Activated naive CD4-positive, alpha-beta T cell (primary cell): ENCODE measurements at places on chromosomes 16 and 17.
A peak's percentile ranks its signal among the peaks of the same experiment; 100 is the strongest.

DNA sequence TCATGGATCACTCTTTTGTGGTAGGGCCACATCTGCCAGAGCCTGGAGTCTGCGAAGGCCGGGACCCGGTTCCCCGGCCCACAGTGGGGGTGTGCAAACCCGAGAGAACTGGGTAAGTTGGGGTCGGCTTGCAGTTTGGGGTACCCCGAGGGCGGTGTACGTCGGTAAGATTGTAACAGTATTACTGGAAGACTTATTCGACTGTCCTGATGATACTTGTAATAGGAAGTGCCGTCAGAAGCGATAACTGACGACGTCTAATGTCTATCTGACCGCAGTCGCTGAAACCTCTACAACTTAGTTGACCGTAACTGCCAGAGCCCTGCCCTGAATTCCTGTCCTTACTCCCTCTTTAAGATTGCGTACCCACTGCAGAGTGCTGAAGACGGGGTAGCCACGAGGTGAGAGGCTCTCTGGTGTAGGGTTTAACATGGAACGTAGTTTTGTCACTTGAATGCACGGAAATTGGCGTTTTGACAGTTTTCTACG is 24.0 kb downstream of the TRPV2 start:
- no peak for DNase-seq

DNA sequence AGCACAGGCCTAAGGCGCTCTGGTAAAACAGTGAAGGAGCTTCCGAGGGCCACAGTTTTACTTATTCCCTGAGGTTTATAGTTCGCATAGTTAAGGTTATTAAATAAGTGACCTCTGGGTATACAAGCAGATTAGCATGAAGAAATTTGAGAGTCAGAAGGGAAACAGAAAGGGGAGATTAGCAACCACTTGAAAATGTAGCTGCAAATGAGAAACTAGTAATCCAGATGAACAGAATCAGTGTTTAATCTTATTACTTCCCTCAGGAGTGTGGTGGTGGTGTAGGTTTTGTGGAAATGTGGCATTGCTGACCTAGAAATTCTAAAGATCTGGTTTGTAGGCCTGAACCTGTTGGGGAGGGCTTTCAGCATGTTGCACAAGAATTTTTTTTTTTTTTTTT is 130.4 kb downstream of the CCDC182 start:
- no peak for DNase-seq

GRCh38 chr16:22190081-22190775 is 15.8 kb upstream of the EEF2K start:
- DNase-seq: peak; percentile 98

- DNase-seq: no peak
Measured at GRCh38 chr17:27558842-27559505, 72.0 kb upstream of the LGALS9 start.

GRCh38 chr16:62586128-62586862 is 550.1 kb upstream of the CDH8 start:
- no peak for DNase-seq

- no peak for DNase-seq
Measured at GRCh38 chr17:41705271-41705991, 6.7 kb upstream of the GAST start.

GRCh38 chr17:48011405-48012150 is 26.0 kb downstream of the COPZ2 start:
- DNase-seq: no peak

GRCh38 chr16:9225527-9226316 is 134.3 kb downstream of the HAPSTR1 start:
- DNase-seq: no peak

- DNase-seq: no peak
Measured at GRCh38 chr16:9082422-9082821, 9.0 kb upstream of the HAPSTR1 start.

- DNase-seq: no peak
Measured at GRCh38 chr17:39517224-39517623, 55.9 kb downstream of the CDK12 start.

GRCh38 chr16:47019568-47019967 is 46.1 kb upstream of the DNAJA2 start:
- DNase-seq: no peak

DNA sequence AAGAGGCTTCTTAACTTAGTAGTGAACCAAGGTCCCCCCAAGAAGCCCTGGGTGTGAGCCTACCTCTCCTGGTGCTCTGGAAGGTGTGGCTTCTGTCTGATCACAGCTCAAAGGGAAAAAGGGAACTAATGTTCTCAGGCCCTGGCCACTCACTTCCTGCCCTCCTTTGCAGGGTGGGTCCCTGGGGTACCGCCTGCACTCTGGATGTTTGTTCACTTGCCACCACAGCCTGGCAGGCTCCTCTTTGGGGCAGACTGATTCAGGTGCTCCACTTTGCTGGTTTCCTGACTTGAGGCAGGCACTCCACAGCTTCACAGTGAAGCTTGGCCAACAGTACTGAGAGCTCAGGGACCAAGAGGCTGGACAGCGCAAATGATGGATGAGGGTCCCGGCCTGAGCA is 5.9 kb upstream of the MYO15A start:
- no peak for DNase-seq

GRCh38 chr17:66990047-66990446 is 25.5 kb downstream of the CACNG4 start:
- DNase-seq: no peak

DNA sequence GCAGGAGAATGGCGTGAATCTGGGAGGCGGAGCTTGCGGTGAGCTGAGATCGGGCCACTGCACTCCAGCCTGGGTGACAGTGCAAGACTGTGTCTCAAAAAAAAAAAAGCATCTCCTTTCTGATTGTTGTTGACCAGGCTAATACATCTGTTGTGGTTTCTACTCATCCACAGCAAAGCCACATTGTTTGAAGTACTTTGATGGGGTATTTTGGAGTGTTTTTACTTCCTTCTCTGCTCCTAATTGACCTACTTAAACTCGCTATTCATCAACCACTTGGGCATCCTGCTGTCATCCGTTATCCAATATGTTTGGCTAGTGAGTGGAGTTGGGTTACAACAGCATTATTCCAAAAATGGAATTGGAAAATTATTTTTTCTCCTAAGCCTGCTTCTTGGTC is 3.5 kb upstream of the CDC27 start:
- DNase-seq: no peak

GRCh38 chr16:69116906-69117305 is 11.5 kb downstream of the HAS3 start:
- DNase-seq: no peak

DNA sequence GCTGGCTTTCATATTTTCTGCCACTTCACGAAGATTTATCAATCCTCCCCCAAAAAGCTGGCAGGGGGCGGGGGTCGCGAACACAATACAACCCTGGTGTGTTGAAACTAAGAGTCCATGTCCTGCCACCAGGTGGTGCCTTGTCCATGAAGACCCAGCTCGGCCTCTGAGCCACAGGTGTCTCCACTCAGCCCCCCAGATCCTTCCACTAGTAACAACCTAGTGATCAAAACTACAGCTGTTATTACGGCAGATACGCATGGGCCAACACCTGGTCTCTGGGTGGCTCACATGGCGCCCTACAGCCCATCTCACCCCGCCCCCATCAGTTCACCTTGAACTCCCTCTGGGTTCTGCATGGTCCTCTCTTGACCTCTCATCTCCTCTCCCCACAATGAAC is 27.7 kb downstream of the USP7 start:
- DNase-seq: no peak

DNA sequence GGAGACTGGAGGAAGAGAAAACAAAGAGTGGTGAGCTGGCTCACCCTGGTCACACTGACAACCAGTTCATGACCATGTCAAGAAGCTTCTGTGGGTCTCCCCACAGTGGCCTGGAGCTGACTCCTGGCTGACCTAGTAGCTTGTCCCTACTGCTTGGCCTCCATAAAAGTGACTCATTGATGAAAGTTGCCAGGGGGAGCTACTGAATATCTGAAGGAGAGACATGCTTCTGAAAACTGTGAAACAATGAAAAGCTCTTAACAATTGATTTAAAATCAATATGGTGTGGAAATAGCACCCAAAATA is 22.0 kb downstream of the SMPD3 start:
- no peak for DNase-seq

- no peak for DNase-seq
Measured at GRCh38 chr17:46851029-46851741, at the start of gene WNT9B. Gene WNT9B (plus strand): TSS chr17:46851583. CDS start chr17:46851639, 56 bp downstream.

- DNase-seq: no peak
Measured at GRCh38 chr17:17147821-17148220, 58.3 kb downstream of the PLD6 start.

DNA sequence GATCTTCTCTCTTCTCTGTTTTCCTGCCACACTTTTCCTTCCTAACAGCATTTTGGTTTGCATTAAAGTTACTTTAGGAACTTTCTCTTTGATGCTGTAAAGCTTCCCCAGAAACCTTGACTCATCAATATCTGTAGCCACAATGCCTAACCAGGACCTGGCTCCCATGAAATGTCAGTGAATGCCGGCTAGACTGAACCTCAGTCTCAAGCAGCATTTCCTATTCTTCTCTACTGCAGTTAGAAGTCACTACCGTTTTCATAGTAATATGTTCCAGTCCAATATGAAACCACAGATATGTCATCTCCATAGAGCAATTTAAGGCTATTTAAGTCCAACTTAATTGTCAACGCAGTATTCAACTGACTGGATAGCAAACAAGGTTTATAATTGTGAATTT is 28.9 kb downstream of the ITFG1 start:
- DNase-seq: no peak

DNA sequence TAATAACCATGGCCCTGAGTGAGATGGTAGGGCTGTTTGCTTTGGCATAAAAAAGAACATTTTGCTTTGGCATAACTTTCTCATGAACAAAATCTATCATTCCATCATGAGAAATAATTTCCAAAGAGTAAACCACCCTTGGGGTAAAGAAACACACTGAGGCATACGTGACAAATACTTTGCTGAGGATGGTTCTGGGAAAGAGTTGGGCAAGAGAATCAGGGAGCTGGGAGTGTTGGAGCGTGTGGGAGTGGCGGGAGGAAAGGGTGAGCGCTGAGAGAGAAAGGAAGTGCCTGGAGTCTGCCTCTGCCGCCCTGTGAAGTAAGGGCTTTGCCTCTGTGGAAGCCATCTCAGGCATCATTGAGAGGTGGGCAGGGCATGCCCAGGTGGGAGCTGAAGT is 60.2 kb upstream of the ARHGAP44 start:
- no peak for DNase-seq

DNA sequence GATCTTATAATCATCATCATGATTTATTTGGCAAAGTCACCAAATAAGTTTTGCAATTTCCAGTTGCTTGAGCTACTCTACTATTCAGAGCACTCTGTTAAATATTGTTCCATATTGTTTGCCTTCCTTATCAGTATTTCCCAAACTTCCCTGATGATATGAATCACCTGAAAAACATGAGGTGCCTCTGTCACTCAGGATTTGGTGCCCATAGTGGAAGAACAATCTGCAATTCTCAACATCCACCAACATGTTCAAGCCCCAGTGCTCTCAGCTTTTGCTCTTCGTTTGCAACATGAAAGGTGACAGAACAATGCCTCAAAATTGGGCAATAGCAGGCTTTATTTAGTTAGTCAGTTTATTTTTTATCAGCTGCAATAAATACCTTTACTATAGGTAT is 28.6 kb upstream of the WSB1 start:
- DNase-seq: no peak

- no peak for DNase-seq
Measured at GRCh38 chr17:57515662-57516211, 229.4 kb downstream of the CCDC182 start.

DNA sequence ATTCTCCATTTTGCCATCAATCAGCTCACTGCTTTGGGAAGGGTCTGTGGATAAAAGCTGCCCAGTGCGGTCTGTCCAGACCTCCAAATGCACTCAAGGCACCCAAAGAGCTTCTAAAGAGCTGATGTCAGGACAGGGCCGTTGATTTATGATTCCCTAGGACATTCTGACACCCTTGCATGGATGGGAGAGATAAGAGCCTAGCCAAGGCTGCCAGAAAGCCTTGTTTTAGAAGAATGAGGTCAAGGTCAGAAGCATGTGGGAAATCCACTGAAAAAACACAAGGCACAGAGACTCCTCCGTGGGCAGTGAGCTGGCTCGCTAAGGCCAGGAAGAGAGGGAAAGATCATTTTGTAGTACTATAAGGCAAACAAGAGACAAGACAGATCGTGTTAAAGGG is 214.0 kb downstream of the CDH11 start:
- DNase-seq: no peak

- no peak for DNase-seq
Measured at GRCh38 chr17:8360751-8361150, 15.8 kb downstream of the KRABD2 start.

DNA sequence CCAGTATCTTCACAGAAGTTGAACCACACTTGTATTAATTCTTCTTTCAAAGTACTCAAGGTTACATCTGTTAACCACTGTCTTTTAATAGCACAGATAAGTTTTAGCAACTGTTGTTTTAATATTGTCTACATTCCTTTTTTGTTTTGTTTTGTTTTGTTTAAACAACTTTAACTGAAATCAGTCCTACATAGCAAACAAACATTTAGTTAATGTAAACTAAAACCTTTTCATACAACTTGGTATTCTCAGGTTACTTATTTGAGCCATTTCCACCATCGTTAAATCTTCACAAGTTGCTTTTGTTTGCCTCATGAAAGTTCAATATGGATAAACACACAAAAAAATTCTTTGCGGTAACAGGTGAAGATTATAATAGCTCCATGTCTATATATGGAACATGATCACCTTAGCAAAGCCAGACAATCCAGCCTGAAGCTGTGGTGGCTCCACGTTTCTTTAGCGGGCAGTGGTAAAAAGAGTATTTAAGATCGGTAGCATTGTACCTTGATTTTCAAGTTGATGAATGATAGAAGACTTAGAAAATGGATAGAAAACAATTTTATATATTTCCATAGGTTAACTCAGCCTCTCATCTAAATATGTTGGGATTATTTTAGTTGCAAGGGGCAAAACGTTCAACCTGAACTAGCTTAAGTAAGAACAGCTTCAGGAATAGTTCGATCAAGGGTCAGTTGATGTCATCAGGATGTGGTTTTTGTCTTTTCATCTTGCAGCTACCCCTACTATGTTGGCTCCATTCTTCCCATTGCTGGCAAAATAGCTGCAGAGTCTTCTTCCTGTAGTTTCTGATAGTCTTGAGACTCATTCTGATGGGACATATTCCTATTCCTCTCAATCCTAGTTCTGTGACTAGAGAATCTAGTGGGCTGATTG is 182.8 kb downstream of the FTO start:
- no peak for DNase-seq

DNA sequence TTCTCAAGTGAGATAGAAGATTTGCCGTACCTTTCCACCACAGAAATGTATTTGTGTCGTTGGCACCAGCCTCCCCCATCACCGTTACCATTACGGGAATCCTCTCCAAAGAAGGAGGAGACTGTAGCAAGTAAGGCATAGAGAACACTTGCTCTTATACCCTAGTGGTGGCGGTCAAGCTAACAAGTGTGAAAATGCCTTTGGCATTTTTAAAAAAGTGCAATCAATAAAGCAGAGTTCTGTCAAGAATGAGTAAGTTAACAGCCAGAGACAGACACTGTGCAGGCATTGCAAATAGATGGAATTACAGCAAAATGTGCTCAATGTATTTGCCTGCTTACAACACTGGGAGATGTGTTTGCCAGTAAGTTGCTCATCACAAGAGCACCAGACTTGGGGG is 7.7 kb downstream of the MSL1 start:
- no peak for DNase-seq
